ENCODE measurements at places on chromosomes 1 and 21.

DNA sequence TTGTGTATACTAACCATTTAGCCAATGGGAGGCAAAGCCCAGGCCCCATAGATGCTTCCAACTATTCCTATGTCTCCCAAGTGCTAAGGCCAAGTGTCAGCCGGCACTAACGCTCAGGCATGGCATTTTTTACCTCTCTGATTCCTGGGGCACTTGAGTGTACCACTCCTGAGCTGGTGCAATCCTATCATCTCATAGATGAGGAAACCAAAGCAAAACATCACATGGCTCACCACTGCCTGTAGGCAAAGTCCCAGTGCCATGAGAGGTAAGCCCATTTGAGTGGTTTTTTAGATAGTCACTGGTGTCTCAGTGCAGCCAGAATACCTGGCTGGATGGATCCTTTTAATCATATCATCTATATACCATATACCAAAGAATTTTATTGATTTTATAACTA, 8.0 kb upstream of the CCN1 start:
- DNase-seq: no peak

DNA sequence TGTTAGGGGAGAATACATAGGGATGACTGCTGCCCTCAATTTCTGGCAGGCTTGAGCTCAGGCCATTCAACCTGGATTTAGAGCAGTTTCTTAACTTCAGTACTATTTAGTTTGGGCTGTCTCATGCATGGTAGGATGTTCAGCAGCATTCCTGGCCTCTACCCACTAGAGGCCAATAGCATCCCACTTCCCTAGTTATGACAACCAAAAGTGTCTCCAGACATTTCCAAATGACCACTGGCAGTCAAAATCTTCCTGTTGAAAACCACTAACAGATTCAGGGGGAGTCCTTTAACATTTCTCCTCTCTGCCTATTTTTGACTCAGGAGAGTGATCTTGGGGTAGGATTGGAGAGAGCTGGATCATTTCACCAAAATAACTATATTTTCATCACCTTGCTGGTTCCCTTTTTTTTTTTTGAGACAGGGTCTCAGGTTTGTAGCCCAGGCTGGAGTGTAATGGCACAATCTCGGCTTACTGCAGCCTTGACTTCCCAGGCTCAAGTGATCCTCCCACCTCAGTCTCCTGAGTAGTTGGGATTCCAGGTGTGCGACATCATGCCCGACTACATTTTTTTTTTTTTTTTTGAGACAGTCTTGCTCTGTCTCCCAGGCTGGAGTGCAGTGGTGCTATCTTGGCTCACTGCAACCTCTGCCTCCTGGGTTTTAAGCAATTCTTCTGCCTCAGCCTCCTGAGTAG, 8.7 kb downstream of the GNAT2 start:
- DNase-seq: peak; percentile 72

DNA sequence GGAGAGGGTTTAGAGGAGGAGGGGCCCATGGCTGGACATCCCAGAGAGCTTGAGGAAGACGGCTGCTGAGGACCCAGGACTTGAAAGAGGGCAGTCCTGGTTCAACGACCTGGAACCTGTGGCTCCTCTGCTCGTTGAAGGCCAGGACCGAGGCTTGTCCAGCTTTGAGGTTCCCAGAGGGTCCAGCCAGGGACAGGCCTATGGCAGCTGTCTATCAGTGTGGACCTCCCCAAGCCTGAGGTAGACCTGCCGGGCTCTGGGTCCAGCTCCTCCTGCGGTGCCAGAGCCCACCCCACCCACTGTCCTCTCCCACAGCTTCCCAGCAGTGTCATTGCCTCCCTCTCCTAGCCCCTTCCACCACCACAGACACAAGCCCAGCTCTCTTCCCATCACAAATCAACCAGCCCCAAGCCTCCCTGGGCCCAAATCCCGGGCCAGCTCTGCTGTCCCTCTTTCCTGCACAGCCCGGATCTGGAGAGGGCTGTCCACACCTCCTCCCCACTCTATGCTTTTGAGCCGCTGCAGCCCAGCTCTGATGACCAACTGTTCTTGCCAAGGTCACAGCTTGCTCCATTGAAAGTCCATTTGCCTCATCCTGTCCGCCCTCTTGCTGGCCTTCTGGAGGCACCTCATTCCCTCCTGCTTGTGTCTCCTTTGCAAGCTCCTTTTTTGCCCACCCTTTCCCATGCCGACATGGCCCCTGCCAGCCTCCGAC, 48.7 kb upstream of the EDN2 start:
- DNase-seq: no peak

DNA sequence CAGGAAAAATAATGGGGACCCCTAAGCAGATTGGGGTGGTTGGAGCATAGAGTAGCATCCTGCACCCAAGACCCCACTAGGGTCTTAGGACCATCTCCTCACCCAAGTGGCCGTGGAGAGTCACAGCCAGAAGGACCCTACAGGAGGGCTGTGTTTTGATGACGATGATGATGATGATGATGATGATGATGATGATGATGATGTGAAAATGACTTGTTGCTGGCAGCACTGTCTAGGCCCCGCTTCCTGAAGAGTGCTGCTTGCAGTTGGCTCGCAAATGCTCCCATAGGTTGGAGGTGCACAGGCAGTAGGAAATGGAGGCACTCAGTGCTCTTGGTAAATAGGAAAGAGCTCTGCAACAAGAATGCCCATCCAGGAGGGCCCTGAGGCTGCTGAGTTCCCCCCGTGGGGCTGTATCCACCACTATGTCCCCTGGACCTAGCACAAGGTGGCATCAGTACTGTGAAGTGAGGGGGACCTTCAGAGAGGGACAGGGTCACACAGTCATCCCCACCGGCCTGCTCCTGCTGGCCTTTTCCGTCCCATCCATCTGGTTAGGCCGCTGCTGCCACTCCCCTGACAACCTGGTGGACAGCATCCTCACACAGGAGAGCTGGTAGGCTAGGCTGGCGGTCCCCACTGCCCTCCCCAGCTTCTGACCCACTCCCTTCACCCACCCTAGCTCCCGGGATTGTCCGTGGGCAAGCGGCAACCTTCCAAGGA, 139.6 kb downstream of the FOXD2 start:
- no peak for DNase-seq

DNA sequence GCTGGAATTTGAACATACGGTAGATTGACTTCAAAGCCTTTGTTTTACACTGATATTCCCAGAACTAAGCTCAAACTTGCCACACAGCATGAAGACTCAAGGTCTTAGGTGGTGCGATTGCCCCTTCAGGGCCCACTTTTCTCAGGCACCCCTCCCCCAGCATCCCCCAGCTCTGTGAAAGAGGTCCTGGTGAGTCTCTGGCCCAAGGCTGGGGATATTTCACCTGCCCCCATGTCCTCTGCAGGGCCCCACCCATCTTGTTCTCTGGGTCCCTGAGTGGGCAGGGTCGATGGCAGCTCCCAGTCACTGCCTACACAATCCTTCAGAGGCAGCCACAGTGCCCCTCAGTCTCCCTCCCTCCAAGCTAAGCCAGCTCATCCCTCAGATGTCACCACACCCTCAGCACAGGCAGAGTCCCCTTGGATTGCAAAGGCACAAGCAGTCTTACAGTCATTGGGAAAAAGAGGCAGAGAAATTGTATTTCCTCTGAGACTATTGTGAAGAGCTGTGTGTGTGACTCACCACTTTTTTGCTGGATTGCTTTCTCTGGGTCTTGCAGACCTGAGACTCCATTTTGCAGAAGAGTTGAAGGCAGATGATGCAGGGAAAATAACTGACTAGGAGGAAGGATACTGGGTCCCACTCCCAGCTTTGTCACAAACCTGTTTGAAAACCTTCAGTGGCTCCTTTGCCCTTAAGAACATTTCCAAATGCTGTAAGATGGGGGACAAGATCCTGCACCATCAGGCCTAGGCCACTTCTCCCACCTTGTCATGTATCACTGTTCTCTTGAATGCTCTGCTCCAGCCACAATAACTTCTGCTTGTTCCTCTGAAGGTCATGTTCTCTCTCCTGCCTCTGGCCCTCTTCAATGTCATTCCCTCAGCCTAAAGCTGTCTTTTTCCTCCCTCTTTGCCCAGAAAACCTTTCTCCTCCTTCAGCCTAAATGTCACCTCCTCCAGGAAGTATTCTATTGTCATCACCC, 119.1 kb upstream of the GRIK3 start:
- no peak for DNase-seq

DNA sequence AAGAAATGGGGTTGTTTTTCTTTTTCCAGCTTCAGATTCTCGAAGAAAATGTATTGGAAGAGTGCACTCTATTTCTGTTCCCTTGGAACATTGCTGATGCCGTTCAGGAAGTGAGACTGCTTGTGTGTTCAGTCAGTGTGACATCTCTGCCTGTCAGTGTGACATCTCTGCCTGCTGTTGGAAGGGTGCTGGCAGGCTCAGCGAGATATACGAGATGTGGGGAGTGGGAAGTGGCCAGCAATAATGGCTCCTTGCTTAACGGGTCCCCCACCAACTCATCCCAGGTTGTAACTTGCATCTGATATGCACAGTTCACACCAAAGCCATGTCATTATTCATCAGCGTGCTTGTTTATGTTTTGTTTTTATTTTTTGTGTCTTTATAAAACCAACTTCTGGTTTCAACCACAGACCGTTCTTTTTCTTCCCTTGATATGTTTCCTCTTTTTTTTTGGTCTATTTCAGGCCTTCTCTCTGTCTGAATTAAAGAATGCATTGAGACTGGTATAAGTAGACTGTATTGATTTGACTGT, 145.4 kb downstream of the GALNT2 start:
- no peak for DNase-seq
